Activated naive CD4-positive, alpha-beta T cell treated with anti-CD3 and anti-CD28 coated beads, Interleukin-2, amount 50 U/mL, for 72 hours (primary cell): ENCODE measurements at places on chromosomes 12 and 14. TPM values are rescaled to one million over a fixed set of nuclear protein-coding genes. Genes with fewer than 3 reads are reported as not detected.
A peak's percentile ranks its signal among the peaks of the same experiment; 100 is the strongest.

- DNase-seq, result no peak
Measured at GRCh38 chr14:95153866-95154265, 3.5 kb downstream of the DICER1 start.

- no peak for DNase-seq
Measured at GRCh38 chr12:58424735-58425392, 483.5 kb downstream of the ATP23 start.

- no peak for DNase-seq
Measured at GRCh38 chr12:65100140-65100539, 21.0 kb downstream of the WIF1 start.

GRCh38 chr12:88834226-88834625 is 254.0 kb upstream of the KITLG start:
- DNase-seq, result no peak

DNA sequence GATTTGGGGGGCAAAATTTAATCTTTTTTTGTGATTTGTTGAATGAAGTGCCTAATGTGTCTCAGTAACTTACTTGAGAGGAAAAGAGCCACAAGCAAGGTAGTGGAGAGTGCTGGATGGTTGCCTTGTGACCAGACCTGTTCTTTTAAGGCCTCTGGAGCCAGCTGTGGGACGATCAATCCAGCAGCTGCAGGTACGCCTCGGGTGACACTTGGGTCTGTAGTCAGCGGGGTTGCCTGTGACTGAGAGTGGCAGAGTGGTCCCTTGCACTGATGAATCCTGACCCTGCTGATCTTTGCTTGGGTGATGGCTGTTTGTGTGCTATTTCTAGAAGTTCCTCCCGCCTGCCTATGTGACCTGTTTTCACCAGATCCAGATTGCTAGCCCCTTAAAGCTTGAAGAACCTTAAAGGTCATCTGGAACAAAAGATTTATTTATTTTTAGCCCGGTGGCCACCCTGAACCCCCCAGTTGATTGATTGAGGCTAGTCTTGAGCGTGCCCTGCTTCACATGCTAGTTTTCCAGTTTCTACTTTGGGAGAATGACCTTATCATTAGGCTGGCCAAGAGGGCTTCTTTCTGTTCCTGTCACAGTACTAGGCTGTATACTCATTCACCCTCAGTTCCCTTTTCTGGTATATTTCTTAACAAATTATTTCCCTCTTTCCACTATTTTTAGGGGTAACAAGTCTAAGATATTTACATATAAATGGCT is 23.2 kb downstream of the PRKCH start:
- DNase-seq, result no peak

- DNase-seq, result no peak
Measured at GRCh38 chr14:85296456-85297210, 233.3 kb upstream of the FLRT2 start.

- DNase-seq, result no peak
Measured at GRCh38 chr14:100323121-100323941, at the start of gene SLC25A47. TSS of gene SLC25A47 (plus strand) at chr14:100323339. CDS start at chr14:100323415, 76 bp downstream.

DNA sequence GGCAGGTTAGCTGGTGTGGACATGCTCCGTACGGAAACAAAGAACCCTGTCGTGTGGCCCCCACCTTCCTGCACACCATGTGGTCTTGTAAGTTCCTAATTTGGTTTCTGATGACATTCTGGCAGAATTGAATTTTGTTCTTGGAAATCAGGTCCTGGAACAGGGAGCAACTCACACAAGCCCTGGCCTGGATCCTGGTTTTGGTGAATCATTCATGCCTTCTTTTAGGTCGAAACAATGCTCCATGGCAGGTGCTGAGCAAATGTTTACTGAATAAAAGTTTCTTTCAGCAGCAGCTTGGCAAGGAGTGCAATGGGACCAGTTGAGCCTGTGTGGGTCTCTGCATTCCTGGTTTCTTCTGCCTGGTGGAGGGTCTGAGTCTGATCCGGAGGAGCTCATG is 978.4 kb downstream of the BCL11B start:
- no peak for DNase-seq

- no peak for DNase-seq
Measured at GRCh38 chr12:109458771-109459208, 18.3 kb downstream of the KCTD10 start.

DNA sequence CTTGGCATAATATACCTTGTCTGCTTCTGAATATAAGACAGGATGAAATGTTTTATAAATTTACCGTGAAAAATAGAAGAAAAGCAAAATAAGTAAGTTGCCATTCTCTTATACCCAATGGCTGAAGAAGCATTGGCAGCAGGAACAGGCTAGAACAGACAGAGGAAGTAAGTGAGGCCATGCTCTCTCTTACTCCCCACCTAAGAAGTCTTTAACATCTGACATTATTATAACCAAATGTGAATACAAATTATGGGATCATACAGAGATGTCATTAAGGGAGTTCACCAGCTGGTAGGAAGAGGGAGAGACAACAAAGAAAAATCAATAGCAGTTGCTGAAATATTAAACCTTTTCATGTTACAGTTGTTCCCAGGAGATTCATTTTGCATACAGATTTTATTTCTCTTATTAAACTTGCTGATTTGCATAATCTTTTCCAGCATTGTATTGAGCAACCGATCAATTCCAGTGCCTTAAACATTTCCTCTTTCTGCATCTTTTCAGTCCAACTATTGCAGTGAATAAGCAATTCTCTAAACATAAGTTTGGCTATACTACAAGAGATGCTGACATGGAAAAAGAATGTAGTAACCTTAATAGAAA is 270.6 kb downstream of the SLC6A15 start:
- DNase-seq, result no peak

- DNase-seq, result peak; percentile 87
Measured at GRCh38 chr12:57754411-57755193, at the start of gene MARCHF9. TSS of gene MARCHF9 (plus strand) at chr12:57755103. CDS start at chr12:57755529, 426 bp downstream.

DNA sequence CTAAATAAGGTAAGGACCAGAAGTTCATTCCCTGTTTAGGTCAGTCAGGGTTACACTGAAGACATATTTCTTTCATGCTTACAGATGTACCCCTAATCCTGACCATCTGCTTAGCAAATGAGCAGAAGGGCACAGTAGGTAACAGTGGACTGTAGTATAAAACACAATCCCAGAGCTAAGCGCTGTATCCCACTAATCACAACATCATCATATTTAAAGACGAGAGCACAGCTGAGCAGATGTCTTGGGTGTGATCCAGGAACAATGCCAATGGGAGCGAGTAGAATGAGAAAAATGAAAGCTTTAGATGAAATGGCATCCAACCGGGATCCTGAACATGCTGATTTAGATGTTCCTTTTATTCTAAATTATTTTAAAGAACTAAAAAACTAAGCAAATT is 213.4 kb downstream of the CCER1 start:
- DNase-seq, result no peak

GRCh38 chr14:102944448-102945330 is 22.2 kb downstream of the AMN start:
- no peak for DNase-seq

GRCh38 chr12:6872073-6873048 is 742 bp downstream of the SPSB2 start:
- DNase-seq, result peak; percentile 94

DNA sequence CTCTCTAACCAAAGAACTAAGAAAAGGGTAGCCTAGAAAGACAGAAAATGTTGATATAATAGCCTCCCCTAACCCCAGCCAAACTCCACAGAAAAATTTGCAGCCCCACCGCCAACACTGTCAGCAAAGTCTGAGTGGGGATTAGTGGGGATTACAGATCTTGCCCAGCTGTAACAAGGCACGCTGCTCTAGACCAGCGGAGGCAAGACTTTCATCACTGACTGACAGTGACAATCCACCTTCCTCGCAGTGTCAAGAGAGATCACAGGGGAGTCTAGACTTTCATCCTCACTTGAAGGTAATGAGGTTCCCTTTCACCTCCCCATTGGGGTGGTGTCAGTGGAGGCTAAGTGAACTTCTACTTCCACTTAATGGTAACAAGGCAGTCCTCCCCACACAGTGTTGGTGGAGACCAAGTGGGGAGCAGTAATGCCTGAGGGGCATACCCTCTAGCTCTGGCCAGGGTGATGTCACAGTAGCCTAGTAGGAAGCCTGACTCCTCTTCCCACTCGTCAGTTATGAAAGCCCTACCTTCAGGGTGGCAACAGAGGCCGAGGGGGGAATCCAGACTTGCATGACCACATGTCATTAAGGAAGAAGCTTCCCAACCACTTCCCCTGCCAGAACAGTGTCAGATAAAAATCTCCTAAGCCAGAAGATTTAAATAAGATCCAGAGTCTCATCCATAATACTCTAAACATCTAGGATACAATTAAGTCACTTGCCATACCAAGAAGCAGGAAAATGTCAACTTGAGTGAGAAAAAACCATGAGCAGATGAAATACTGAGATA is 91.7 kb upstream of the RASSF8 start:
- no peak for DNase-seq

DNA sequence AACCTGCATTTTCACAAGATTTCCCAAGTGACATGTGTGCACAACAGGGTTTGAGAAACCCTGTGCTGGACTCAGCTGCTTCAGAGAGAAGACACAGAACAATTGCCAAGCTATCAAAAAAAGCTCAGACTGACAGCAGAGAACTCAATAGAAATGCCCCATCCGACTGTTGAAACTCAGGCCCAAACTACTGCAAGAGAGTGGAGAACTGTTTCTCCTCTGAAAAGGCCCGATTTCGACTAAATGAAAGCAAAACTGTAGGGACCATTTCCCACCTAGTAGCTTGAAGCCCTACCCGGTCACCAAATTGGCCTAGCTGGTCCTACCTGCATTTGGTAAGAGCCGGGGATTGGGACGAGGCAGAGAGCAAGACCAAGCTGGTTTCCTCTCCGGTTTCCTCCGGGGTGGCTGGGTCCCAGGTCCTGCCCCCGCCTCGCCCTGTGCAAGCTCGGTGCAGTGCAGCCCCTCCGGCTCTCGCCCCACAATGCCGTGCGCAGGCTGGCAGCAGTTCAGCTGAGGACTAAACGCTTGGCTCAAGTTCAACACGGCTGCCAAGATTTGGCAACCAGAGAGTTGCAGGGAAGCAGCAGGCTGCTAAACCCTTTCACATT is 1180.6 kb downstream of the VRK1 start:
- peak; percentile 78 for DNase-seq

- DNase-seq, result no peak
Measured at GRCh38 chr12:9118158-9118557, 2.4 kb upstream of the A2M start.

DNA sequence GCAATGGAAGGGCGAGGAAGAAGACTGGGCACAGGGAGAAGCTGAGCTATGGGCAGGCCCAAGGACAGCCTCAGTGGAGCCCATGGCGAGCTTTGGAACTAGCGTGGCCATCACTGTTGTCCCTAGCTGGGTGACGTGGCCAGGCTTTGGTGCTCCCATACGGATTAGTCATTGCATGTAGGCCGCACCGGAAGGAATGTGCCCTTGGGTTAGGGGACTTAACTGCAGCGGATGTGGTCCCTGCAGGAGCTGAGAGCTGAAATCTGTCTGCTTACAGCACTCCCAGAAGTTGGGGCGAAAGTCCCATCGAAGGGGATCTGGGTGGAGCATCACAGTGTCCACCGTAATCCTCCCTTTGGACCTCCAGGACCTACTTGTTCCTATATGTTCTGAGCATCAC is 133.7 kb downstream of the PAPOLA start:
- no peak for DNase-seq

- DNase-seq, result peak; percentile 88
Measured at GRCh38 chr12:96399919-96400630, at the start of gene CDK17. TSS of gene CDK17 (minus strand) at chr12:96400439. CDS start at chr12:96334836, 65,603 bp downstream.

DNA sequence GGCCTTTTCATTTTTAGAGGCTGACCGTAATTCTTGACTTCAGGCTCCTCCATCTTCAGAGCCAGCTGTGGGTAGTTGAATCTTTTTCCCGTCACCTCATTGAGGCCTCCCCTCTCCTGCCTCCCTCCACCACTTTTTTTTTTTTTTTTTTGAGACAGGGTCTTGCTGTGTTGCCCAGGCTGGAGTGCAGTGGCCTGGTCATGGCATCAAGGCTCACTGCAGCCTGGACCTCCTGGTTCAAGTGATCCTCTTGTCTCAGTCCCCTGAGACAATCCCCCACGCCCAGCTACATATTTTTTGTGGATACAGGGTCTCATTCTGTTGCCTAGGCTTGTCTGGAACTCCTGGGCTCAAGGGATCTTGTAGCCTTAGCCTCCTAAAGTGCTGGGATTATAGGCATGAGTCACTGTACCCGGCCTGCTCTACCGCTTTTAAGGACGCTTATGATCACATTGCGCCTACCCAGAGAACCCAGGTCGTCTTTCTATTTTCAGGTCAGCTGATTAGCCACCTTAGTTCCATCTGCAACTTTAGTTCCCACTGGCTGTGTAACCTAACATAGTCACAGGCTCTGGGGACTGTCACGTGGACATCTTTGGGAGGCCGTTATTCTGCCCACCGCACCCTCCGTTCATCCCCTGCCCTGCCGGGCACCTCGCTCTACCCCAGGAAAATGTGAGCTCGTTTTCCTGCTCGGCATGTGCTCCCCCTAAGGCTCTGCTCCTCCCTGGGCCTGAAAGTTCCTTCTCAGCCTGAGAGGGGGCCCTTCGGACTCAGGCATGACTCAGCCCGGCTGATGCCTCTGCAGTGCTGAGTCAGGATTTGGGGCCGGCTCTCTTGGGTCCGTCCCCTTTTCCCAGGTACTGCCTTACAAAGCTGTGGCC is 13.4 kb downstream of the TNFAIP2 start:
- no peak for DNase-seq

The IKBIP gene
- 12.8 TPM for total RNA-seq

The PZP gene
- not detected for total RNA-seq

The GPRC5D gene
- not detected for total RNA-seq

The EML5 gene
- 1.1 TPM for total RNA-seq

The FGD4 gene
- 0.11 TPM for total RNA-seq

The SYNDIG1L gene
- not detected for total RNA-seq

The KCNK13 gene
- total RNA-seq, result not detected

The HVCN1 gene
- total RNA-seq, result 6.3 TPM

The ABCD2 gene
- 5.9 TPM for total RNA-seq

The SIX1 gene
- total RNA-seq, result not detected

The PTPRB gene
- total RNA-seq, result not detected
